ENCODE measurements at places on chromosomes 7 and 10.

DNA sequence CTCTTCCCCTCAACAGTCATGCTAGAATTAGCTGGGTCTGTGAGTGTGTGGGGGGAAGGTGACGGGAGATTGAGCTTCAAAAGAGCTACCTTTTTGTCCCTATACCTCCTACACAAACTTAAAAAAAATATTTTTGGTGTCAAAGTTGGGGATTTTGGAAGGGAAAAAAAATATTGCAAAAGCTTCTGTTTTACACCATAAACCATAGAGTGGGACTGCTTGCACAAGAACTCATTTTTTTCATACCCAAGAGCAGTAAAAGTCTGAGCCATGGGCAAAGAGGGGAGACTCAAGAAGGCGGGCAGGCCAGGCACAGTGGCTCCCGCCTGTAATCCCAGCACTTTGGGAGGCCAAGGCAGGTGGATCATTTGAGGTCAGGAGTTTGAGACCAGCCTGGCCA, 9.4 kb upstream of the ZDHHC4 start:
- no peak for DNase-seq

DNA sequence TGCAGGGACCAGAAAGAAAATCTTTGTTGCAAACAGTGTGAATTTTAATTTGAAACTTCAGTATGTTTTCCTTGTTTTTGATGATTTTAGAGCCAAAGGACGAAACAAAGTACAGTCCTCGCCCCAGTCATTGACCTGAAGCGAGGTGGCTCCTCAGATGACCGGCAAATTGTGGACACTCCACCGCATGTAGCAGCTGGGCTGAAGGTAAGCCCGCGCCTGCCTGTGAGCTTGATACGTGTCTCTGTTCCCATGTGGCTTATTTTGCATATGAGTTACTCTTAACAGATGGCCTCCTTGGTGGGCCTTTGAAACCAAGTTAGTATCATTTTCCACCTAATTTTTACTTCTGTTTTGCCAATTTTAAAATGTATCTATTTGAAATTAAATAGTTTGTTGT, 12.3 kb downstream of the RBM17 start:
- DNase-seq: no peak

GRCh38 chr10:73813333-73813732, 1.9 kb upstream of the NDST2 start:
- DNase-seq: no peak

DNA sequence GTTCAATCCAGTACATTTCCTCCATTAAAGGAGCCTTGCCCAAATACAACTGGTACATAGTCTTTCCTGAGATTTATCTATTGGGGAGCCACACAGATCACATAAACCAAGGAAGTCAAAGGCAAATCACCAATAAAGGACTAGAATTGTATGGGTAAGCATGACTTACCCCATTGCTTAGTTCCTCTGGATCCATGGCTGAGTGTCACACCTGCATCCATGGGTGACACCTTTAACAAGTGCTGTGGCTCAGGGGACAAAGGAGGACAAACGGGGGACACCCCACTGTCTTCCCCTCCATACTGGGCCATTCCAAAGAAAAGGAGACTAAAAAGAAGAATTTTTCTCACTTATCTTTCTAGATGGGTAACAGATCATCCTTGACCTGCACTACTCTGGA, 30.4 kb downstream of the ZNF92 start:
- no peak for DNase-seq

DNA sequence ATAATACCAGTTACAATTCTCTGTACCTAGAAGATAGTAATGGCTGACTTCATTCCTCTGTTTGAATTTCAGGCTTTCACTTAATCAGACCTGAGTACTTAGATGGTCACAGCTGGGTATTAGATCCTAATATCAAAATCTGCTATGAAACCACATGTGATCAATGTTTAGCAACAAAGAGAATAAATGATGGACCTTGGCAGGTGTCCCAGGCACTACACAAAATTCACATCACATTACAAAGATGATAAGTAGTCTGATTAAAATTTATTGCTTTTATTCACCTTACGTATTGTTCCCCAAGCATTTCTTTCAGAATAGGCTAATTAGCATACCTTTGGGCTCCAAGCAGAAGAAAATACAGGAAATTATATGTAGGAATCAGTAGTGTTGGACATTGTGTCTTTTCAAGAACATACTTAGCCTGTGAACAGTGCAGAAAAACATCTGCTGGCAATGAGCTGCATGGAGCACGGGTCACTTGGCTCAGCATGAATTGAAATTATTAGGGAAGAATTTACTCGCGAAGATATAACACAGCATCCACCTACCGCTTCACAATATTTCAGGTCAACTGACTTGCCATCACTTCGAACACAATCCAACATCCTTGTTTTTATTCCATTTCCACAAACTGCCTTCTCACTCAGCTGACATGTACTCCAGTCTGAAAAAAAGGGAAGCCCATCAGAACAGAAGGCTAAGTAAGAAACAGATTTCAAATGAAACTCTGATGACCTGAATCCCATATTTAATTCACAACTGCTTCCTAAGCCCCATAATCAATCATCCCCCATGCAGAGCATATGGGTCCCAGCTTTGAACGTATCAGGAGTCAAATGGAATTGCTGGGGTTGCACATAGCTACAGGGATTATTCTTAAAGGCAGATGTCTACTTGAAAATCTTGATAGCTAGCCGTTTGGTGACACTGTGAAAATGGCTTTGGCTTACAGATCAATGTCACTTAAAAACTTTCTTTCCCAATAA, 421.0 kb downstream of the THSD7A start:
- no peak for DNase-seq

GRCh38 chr10:63675171-63675570, 154.0 kb downstream of the REEP3 start:
- no peak for DNase-seq

- DNase-seq: no peak
Observed at GRCh38 chr7:84336303-84336702, 141.7 kb upstream of the SEMA3A start.

DNA sequence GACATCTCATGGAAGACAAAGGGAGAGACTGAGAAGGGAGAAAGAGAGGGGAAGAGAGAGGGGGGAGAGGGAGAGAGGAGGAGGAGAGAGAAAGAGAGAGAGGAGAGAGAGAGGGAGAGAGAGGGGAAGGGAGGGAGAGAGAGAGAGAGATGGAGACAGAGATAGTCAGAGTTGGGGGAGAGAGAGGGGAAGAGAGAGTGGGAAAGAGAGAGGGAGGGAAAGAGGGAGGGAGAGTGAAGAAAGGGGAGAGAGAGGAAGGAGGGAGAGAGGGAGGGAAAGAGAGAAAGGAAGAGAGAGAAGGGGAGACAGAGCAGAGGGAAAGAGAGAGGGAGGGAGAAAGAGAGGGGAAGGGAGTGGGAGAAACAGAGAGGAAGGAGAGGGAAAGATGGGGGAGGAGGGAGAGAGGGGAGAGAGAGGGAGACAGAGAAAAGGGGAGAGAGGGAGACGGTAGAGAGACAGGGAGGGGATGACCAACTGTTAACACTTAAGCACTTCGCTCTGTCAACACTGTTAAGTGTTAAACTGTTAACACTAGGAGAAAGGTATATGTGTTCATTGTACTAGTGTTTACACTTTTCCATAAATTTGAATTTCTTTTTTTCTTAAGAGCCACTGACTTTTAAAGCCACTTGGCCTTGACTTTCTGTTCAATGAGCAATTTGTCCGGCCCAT, 21.8 kb upstream of the SDK1 start:
- DNase-seq: no peak

DNA sequence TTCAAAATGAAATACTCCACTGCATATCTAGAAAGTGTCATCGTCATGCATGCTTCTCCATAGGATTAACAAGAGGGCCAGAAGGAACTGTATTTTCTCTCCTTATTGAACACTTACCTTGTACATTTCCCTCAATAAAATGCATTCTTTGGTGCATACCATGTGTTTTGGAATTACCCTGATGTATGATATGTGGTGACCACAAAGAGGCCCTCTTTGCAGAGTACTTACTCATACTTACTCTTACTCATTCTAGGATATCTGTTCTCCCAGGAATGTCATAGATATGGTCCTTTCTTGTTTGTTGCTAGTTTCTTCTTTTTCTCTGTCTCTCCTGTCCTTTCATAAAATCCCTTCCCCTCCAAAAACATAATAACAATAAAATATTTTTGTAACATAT, 1087.1 kb upstream of the POT1 start:
- DNase-seq: no peak

DNA sequence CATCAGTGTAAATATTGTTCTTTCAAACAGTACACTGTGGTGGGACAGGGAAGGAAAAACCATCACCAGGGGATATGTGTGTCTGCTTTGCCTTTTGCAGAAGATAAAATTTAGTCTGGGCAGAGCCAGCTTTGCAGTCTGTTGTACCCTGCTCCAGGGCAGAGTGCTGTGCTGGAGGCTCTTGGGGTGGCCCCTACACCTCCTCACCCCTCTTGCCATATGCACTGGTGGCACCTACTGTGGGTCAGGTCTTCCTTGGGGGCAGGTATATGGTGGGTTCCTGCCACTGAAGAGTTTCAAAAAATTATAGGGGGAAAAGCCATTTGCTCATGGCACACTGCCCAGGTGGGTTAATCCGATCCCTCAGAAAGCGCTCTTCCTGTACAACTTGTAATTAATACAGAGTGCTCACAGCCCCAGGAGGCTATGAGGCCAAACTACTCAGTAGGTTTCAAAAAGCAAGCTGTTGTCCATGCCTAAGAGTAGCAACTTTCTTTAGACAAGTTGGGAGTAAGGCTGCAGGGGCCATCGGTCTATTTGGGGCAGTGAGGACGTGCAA, 112.7 kb upstream of the BMPER start:
- DNase-seq: no peak

- no peak for DNase-seq
Observed at GRCh38 chr10:451021-451471, 238.4 kb downstream of the DIP2C start.

GRCh38 chr10:84945791-84946190, 617.4 kb downstream of the CCSER2 start:
- no peak for DNase-seq

GRCh38 chr10:84825330-84825729, 496.9 kb downstream of the CCSER2 start:
- no peak for DNase-seq

GRCh38 chr7:4067874-4068273, 614.2 kb upstream of the FOXK1 start:
- no peak for DNase-seq

DNA sequence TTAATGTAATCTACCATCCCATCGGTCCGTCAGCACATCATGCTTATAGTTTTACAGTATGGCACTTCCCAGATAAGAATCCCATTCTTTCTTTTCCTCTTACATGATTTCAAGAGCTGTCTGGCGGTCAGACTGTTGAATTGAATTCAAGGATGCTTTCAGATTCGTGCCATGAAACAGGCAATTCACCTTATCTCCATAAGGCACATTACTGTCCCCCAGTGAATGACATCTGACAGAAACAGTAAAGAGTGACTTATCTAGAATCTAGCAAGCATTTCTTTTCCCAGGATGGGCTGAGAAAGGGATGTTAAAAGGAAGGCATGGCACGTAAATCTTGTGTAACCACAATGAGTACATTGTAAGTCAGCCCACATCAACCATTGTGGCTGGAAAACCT, 61.1 kb upstream of the SEM1 start:
- no peak for DNase-seq

- no peak for DNase-seq
Observed at GRCh38 chr10:25842146-25842545, 91.9 kb upstream of the MYO3A start.
